ENCODE measurements at places on chromosomes 3 and 15. TPM values are rescaled to one million over a fixed set of nuclear protein-coding genes. Genes with fewer than 3 reads are reported as not detected.

The PRSS50 gene
- total RNA-seq: not detected

The SERINC4 gene
- total RNA-seq: 0.41 TPM

The COLQ gene
- 1.6 TPM for total RNA-seq

DNA sequence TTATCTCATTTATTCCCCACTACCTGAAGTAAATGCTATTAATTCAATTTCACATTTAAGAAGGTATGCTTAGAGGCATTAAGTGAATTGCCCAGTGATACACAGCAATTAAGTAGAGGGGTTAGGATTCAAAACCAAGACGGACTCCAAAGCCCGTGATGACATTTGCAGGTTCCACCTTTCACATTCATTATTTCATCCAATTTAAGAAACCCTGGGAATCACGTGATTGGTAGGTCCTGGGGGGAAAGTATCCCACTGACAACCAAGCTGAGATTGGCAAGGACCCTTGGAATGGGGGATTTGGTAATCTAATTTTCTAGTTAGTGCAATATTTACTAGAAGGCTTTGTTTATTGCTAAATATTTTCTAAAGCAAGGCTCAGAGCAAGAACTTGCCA is 1.8 kb downstream of the POMGNT2 start:
- no peak for DNase-seq

DNA sequence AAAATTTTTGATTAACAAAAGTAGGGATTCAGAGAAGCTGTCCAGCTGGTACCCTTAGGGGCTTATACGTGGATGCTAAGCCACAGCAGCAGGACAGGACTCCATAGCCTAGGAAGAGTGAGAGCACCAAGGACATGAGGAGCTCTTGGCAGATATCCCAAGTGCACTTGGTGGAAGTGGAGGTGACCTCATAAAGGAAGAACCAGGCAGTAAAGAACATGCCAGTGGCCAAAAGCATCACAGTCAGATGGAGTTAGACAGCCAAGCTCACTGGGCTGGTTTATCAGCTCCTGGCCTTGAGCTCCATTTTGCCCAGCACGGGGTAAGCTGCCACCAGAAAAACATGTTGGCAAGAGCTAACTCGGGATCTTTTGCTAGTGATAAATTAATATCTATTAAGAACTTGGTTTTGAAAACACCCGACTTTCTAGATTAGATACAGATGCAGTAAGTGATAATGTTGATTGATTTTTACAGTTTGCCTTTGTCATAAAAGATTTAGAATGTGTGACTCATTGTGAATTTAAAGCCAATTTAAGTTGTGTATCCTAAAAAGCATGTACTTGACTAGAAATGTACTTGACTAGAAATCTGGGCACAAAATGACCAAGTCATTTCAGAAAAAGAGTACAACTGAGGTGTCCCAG is 108.0 kb downstream of the CMSS1 start:
- DNase-seq: no peak

DNA sequence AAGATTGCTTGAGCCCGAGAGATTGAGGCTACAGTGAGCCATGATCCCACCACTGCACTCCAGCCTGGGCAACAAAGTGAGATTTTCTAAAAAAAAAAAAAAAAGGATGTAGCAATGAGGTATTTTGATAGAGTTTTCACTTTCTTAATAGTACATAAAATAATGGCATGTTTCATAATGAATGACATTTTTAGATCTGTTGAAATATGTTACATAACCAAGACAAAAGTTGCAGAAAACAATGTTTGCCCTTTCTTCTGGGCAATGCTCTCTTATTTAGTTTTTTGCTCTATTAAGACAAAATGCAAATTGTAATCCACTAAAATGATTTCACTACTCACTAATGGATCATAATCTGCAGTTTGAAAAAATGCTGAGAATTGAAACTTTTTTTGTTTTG is 4.4 kb upstream of the MAPK6 start:
- DNase-seq: no peak

GRCh38 chr3:150402217-150402616 is 5.9 kb upstream of the TSC22D2 start:
- no peak for DNase-seq

DNA sequence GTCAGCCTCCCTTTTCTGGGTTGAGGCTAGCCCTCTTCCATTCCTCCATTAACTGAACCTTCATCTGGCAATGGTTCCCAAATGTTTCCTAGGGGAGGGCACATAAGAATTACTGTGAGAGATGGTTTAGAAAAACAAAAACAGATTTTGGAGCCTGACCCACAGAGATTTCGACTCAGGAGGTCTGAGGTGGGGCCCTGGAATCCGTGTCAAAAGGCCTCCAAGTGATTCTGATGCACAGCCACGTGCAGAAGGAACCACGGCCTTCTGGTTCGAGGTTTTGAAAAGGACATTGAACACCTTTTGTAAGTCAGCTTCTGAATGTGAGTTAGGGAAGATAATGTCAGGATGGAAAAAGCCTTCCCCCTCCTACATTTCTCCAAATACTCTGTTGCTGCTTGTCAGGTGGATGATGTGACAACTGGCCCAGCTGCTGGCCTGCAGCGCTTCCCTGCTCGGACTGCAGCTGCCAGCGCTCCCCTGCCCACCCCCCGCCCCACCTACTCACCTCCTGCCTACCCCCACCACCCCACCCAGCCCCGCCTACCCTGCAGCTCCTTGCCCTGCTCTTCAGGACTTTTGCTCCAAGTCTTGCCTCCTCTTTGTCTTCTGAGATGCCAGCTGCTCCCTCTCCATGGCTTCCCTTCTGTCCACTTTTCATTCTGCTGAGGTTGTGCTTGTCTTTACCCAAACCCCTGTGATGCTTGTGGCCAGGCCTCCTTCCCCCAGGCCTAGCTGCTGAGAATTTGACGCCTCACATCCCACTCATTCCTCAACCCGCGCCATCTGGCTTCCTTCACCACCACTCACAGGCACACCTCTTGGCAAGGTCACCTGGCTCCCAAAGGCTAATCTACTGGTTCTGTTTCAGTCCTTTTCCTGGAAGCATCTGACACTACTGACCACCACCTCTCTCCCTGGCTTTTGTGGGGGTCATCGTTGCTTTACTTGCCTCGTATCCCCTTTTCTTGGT is 6.6 kb downstream of the EHD4 start:
- no peak for DNase-seq

GRCh38 chr3:62809369-62809768 is 65.8 kb downstream of the CADPS start:
- DNase-seq: no peak

- DNase-seq: no peak
These were observed 245.1 kb upstream of the LRTM1 start for GRCh38 chr3:55172913-55173312.

GRCh38 chr3:197022405-197023231 is 7.0 kb downstream of the MELTF start:
- peak; percentile 10 for DNase-seq

DNA sequence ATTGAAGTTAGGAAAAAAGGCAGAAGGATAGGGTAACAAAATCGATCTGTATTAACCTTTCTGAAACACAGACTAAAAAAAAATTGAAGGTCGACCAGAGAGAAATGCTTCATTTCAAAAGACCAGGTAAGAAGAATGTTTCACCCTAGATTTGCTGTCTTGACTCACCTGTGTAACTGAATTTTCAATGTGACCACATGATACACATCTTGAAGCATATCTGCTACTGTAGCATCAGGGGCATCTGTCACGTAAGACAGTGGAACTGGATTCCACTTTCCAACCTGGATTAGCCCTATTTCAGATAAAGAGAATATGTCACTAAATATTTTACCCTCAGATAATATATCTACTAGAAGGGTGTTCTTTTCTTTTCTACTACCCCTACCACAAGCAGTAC is 9.3 kb downstream of the SATB1 start:
- no peak for DNase-seq

DNA sequence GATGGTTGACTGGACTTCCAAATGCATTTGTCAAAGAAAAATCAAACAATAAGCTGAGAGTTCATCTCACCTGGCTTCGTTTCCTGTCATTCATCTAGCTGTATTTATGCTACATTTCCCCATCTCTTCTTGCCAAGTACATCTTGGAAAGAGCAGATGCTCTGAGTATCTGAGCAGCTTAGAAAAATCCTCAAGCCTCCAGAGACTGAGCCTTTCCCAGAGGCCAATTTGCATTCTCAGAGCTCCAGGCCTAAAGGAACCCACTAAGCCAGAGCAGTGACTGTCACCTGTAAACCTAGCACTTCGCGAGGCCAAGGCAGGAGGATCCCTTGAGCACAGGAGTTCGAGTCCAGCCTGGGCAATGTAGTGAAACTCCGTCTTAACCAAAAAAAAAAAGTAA is 100.5 kb downstream of the XXYLT1 start:
- no peak for DNase-seq

DNA sequence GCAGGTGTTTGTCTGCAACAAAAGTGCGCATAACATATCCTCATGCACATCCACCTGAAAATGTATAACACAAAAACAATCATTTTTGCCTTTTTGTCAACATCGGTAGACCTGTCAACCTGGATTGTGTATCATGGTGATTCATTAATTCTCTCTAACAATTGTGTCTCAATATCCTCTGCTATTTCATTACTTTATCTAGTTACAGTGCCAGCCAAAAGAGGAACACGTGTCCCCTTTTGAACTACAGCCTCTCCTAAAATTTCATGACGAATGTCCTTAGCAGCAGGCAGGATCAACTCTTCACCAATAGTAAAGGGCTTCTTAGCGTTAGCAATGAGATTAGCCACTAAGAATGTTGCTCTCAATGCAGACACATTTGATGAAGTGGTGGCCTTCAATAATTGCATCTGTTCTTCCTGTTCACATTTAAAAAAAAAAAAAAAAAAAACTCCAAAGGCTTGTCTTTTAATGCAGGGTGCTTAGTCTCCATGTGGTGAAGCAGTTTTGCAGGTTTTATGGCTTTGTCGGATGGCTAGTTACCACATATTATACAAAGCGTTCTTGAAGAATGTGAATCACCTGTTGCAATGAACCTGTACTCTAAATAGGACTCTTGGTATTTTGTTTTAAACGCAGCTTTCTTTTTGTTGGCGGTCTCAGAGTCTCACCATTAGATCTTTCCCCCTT is 45.7 kb upstream of the MCTP2 start:
- DNase-seq: no peak

GRCh38 chr15:98493966-98494511 is 154.3 kb upstream of the IGF1R start:
- DNase-seq: no peak

Data from frontal cortex (tissue), 4 donors.